Activated effector memory CD4-positive, alpha-beta T cell treated with Interleukin-2 at 50 U/mL for 16 hours (primary cell): ENCODE measurements at places on chromosomes 11 and 22.

DNA sequence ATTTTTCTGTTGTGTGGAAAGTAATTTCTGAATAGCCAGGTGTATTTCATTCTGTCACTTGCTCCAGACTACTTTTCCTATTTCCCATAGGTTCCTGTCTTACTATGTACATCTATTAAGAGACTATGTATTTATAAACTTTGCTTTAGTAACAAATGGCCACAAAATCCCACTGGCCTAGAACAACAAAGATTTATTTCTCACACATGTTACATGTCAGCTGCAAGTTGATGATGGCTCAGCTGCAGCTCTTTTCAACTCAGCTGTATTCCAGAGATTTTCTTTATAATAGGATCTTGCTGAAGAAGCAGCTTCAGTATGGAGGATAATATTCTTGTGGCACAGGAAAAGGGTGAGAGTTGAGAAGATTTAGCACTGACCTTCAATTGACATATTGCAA is 539.6 kb upstream of the LRRC4C start:
- DNase-seq: no peak

- no peak for DNase-seq
These were observed 173.4 kb downstream of the NCAM1 start for GRCh38 chr11:113134626-113135025.

DNA sequence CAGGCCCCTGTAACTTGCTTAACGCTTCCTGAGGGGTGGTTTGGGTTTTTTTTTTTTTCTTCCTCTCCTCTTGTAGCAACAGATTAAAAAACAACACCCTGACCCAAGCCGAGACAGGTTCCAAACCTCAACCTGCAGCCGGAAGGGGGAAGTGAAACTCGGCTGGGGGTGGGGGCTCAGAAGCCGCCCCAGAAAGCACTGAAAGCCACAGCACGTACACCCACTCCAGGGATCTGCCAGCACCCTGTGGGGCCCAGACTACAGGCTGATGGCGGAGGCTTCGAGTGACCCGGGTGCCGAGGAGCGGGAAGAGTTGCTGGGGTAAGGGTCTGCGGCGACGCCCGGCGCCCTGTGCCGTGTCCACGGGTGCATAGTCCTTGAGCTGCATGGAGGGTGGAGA is at the start of gene LSP1:
Gene LSP1, plus strand, starts transcription at position 208 of the 400 bp plus-strand sequence. Its CDS starts 61 bp downstream, at position 269.
- peak; percentile 85 for DNase-seq

DNA sequence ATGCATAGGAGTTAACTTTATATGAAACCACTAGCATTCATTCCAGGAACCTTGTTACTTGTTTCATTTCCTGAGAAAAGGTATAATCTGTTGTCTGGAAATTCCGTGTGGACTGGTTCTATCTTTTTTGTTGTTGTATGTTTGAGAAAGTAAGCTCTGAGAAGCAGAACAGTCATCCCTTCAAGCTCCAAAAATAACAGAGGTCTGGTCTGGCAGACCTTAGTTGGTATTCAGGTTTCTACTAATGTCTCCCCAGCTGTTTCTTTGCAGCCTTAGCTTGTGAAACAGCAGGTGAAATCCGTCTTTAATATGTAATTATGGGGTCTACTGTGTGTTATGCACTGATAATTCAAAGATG is 2.4 kb downstream of the RNF121 start:
- no peak for DNase-seq

DNA sequence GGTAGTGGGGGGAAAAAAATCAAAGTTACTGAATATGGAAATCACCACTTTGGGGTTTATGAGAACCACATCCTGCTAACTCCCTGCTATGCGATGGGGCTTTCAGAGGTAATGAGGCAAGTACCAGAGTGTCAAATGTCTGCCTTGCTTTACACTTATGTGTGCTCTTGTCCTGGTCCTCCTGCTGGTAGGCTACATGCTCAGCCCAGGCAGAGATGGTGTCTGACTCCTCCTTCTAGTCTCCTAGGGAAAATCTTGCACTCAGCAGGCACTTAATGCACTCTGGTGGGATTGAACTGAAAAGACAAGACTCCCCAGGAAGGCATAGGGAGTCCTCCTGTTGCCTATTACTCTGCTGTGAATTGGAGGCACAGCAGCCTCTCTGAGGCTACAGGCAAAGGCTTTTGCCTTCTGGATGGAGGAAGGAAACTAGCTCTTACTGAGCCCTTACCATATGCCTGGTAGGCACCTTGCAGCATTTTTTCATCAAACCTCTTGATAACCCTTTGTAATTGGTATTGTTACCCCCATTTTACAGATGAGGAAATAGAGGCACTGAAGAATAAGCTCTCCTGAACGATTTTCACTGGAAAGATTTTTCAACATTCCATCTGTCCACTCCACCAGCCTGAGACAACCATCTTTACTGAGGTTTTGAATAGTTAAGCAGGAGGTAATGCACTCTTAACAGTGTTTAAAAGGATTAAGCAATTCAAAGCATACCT is 132.1 kb upstream of the PAX6 start:
- DNase-seq: no peak

GRCh38 chr11:99537681-99538080 is 516.9 kb downstream of the CNTN5 start:
- no peak for DNase-seq

GRCh38 chr22:49251371-49251770 is 576.3 kb downstream of the BRD1 start:
- DNase-seq: no peak

DNA sequence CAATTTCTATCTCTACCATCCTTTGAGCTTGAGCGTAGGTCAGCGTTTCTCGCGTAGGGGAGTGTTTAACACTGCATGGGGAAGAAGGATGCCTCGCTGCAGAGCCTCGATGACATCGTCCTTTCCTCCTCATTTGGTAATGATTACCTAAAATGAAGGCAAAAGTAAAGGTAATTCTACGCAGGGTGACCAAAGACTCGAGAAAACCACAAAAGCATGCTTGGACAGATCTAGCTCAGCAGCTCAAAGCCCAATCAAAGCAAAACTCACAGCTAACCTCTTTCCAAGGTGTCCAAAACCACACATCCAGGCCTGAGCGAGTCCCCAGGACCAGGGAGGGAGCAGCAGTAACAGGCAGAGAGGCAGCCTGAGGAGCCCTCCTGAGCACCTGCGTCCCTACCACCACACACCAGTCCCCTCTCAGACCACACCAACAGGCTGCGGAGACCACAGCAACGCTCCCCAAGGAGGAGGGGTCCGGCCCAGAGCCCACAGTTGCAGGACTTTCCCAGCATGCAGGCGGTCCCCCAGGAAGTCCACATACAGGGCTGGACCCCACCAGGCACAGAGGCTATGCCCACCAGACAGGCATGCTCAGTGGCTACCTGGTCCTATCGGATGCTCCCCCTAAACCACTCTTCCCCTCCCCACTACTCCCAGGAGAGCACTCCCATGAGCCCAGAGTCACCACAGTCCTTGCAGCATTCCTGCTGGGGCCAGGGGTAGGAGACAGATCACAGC is 3.3 kb downstream of the BRD1 start:
- no peak for DNase-seq

- no peak for DNase-seq
These were observed 60.7 kb downstream of the TTC17 start for GRCh38 chr11:43419460-43419859.

DNA sequence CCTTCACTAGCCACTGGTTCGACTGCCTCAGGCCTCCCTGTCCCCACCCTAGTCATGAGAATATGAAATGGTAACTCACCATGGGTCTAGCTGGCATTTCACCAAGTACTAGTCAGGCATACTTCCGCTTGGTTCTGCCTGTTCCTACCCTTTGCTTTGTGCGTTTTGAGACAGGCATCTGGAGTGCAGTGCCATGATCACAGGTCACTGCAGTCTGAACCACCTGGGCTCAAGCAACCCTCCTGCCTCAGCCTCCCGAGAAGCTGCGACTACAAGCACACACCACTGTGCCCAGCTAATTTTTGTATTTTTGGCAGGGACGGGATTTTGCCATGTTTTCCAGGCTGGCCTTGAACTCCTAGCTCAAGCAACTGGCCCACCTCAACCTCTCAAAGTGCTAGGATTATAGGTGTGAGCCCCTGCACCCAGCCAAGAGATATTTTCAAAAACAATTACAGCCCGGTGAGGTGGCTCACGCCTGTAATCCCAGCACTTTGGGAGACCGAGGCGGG is 14.1 kb downstream of the HRAS start:
- DNase-seq: no peak

DNA sequence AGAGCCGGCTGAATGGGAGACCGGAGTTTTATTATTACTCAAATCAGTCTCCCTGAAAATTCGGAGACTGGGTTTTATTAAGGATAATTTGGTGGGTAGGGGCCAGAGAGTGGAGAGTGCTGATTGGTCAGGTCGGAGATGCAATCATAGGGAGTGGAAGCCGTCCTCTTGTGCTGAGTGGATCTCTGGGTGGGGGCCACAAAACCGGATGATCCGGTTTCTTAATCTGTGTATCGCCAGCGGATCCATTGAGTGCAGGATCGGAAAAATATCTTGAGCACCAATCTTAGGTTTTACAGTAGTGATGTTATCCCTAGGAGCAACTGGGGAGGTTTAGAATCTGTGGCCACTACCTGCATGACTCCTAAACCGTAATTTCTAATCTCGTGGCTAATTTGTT is 886 bp upstream of the NIPSNAP1 start:
- DNase-seq: no peak
